ENCODE measurements at places on chromosomes 3 and 15.

DNA sequence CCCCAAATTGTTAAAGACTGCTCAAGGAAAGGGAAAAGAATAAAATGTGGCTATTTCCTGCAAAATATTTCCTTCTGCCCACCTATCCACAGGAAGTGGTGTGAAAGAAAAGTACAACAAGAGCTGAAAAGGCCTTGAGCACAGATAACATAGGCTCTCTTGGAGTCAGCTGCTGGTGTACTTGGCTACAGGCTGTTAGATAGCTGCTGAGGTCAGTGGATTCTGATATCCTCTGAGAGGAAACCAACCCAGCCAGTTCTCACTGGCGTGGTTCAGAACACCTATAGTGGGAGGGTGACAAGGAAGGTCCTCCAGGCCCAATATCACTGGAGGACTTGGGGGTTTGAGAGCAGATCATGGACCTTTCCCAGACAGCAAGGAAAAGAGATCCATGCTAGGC is 124.4 kb upstream of the GAP43 start:
- no peak for DNase-seq

GRCh38 chr3:47732143-47732542 is 49.5 kb downstream of the SMARCC1 start:
- no peak for DNase-seq

DNA sequence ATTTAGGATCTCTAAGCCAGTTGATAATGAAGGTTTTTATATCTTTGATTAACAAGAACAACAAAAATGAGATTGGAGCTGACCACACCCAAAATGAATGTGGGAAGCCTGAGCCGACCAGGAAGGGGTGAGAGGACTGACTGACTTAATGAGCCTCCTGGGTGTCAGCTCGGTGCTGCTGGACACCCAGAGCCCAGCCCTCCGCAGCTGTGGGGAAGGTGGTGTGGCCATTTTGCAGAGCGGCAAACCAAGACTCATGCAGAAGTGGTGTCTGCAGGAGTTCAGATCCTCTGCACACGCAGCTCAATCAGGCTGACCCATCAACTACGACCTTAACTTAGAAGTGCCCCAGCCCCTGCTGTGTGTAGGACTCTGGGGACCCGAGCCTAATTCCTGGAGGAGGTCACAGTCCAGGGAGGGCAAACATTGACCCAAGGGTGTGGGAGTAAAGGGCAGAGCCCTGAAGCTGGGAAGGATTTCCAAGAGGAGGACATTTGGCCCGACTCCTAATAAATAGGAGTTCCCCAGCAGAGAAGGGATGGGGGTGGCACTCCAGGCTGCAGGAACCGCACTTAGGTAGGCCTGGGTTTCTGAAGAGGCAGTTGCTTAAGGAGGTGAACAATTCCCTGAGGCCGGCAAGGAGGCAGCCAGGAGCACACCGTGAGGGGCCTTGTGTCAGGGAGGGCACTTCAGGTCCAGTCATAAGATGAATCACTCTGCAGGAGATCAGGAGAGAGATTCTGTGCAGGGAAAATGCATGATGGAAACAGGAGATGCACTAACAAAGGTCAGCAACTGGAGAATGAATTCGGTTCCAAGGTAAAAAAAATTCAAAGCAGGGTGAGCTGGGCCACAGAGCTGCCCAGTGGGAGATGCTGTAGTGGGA is 197.1 kb upstream of the TPM1 start:
- no peak for DNase-seq

GRCh38 chr3:85337895-85338294 is 379.1 kb downstream of the CADM2 start:
- DNase-seq: no peak

DNA sequence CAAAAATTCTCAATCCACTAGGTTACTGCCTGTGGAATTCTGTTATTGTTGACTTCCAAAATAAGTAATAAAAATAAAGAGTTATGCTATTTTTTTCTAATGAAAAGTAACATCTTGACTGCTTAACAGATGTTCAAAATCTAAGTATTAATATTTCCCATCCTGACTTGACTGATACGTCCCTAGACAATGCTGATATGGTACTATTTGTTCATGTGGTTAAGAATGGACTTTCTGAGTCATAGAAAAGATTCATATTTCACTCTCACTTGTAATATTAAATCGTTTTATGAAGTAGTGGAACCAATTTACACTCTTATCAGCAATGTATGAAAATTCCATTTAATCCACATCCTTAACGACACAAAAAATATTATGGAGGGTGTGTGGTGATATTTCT is 104.8 kb upstream of the PLSCR5 start:
- DNase-seq: no peak

GRCh38 chr15:27744641-27745040 is 354.5 kb downstream of the OCA2 start:
- DNase-seq: no peak

DNA sequence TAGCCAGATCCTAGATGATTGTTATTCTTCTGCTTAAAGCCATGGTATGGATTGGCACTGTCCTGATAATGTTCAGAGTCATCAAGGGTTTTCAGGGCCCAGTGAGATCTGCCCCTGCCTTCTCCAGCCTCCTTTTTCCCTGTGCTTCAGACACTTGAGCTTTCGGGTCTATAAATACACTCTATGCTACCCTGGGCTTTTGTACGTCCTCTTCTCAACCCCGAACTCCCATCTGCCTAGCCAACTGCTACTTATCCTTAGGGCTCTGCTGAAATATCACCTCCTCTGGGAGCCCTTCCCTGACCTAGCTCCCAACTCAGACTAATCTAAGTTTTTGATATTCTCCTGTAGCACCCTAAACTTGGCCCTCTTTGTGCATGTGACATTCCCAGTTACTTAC is 115.3 kb downstream of the OPA1 start:
- DNase-seq: no peak

- DNase-seq: no peak
These were observed 63.7 kb upstream of the SIAH2 start for GRCh38 chr3:150826466-150827282.

DNA sequence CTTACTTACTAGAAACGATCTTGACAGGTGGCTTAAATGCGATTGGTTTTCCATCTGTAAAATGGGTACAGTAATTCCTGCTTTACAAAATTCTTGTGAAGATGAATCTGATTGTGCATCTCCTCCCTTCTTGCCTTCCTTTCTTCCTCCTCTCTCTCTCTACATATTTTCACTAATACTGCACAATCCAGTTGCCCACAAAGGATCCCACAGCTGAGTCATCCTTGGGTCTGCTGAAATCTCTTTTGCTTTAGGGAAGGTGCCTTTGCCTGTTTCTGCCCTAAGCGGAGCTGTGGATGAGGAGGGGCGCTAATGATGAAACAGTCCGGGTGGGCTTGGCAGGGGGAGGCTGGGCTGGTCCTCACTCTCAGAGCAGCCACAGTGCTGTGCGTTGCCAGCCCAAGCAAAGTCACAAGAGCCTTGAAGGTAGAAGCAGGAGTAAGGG is 46.1 kb downstream of the AMOTL2 start:
- no peak for DNase-seq

DNA sequence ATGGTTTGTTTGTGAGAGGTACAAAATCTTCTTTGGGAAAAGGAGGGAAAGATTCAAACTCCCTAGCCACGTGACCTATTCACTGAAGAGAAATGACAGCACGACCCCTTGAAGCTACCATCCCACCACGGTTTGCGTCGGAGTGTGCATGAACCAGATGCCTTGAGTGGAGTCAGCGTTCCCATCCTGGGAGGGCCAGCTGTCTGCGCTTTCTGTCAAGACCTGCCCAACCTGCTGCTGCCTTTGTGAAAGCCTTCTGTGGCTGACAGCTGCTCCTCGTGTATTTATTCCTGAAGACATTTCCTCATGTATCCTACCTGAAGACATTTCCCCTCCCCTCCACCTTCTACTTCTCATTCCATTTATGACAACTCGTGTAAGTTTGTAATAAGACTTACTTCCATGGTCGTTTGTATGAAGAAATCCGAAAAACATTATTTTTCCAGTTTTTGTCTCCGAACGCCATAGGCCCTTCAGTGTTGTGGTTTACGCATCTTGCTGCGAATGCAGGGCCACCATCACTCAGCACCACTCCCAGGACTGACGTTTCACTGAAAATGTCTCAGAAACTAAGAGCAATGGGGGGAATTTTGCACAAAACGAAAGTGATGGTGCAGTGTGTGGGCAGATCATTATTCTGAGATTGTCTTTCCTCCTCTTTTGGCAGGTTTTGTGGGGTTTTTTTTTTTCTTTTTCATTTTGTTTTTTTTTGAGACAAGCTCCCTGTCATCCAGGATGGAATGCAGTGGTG is 18.9 kb downstream of the EBLN2 start:
- DNase-seq: no peak

DNA sequence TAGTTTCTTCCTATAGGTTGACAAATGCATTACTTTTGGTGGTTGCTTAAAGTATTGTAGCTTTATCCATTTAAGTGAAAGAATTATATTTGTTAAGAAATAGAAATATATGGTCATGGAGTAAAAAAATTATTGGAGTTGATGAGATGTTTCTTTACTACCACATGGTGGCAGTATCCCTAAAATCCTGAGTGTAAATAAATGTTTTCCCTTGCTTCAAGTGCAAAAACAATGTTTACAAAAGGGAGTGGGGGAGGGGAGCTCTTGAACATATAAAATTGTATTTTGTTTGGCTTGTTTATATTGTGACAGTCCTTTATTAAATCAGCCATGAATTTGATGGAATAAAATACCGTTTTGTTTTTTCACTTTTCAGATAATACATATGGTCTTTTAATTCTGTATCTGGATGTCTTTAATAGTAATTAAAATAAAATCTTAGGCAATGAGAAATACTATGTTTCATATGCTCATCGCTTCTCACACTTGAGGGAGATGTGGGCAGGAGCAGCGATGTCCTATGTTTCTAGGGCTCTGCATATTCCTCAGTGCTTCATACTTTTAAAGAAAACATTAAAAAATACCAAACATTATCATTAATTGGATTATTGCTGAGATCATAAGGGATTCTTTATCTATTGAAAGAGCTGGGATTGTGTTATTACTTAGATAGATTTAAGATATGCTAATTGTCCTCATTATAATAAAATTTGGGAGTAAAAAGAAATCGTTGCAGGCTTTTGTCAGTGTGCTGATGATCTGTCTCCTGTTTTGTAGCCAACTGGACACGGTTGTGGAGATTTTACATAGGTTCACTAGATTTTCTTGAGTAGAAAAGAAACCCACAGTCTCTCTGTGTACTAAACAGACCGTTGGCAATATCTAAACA is 349.7 kb downstream of the TUSC7 start:
- DNase-seq: peak; percentile 32

DNA sequence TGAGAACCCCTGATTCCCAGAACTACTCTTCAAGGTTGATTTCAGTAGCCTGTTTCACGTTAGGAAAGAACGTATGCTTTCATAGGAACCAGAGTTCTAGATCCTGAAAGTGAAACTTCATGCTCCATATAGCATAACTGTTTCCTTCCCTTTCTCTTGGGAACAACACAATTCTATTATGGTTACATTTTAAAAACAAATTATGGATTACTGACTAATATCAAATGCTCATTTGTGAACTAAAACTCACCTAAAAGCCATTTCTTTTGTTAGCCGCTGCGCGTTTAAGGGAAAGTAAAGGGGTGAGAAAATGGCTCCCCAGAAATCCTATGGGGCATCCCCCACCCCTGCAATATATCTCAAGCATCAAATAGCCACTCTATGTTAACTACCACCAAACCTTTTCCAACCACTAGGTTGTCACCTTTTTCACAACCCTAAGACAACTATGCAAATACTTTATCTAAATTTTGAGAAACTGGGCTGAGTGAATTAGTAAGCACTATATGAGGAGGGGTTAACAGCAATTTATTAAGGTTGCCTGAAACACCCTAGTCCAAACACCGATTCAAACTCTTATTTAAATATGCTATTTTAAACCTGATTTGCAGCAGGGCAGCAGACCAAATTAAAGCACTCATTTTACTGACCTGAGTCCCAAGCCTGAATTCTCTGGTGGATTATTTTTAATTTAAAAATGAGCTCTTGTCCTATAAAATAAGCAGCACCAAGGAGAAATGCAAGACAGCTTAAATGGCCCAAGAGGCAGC is 2.4 kb downstream of the SIAH2 start:
- no peak for DNase-seq

- DNase-seq: no peak
These were observed 44.0 kb upstream of the MUC4 start for GRCh38 chr3:195855471-195856409.

DNA sequence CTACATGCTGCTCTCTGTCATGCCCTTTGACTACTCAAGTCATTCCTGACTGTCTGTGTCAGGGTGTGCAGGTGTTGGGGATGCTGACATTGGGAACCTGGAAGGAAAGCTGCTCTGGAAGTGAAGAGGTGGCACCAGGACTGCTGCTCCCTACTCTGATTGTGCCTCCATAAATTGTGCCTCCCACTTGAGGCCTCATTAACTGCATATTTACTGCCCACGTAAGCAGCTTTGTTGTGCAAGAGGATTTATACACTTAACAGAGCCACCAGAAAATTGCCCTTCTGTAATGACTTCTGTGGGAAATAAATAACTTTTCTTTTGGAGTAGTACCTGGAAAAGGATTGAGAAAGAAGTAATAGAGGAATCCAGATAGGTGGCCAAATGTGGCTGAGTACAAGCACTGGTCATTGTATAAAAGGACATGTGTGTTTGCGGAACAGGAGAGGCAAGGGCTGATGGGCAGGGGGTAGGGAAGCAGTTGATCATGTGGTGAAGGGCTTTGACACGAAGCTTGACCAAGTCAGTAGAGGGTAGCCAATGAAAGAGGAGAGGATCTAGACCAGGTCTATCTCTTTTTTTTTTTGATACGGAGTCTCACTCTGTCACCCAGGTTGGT is 24.8 kb downstream of the IL20RB start:
- no peak for DNase-seq

GRCh38 chr15:40197434-40197833 is 36.6 kb downstream of the BUB1B start:
- DNase-seq: no peak

DNA sequence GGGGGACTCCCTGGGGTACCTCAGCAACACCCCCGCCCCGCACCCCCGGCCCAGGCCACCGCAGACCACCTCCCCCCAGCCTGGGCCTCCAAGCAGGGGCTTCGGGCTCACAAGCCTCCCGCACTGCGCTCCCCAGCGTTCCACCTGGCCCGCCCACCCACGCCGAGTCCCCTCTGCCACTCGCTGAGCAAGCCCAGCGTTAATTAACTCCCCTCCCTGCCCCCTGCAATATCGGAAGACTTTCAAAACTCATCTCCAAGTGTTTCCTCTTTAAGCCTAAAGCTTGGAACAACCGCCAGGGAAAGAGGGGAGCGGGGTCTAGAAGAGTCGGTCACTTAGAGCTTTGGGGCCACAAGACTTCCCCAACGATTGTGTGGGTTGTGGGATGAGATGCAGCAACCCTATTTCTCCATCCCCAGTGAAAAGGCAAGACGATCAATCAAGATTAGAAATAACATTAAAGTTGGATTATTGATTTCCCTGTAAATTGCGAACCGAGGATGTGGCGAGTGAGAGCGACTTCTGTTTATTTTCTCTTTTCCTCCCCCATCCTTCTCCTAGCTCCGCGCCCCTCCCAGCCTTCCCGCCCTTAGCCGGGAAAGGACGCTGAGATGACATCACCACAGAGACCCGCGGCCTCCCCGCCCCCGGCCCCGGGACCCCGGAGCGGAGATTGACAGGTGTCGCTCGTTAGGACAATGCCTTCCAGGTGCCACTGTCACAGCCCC is 30.2 kb downstream of the NR2F2 start:
- no peak for DNase-seq

- DNase-seq: no peak
These were observed 973 bp downstream of the BUB1B start for GRCh38 chr15:40161693-40162391.

- DNase-seq: no peak
These were observed 25.5 kb upstream of the SPTBN5 start for GRCh38 chr15:41919201-41919820.
